PC-9 (cell line): ENCODE measurements at places on chromosomes 6 and 20. TPM values are rescaled to one million over a fixed set of nuclear protein-coding genes. Genes with fewer than 3 reads are reported as not detected.

PNLDC1 gene
- total RNA-seq = 0.20 TPM in 1 of 2 replicates, not detected in the other

SMOC2 gene
- total RNA-seq = not detected in 2 replicates

OR2J3 gene
- total RNA-seq = not detected in 2 replicates

TBC1D32 gene
- 12.0 and 14.0 TPM in 2 replicates for total RNA-seq

SHLD1 gene
- total RNA-seq = 4.8 and 5.9 TPM in 2 replicates

MUCL3 gene
- not detected in 2 replicates for total RNA-seq

GRCh38 chr20:21183722-21184121 is 57.8 kb downstream of the KIZ start:
- no peak for DNase-seq
- no peaks in the 10 kb centered on the region for H3K27me3 ChIP-seq
- H3K27ac ChIP-seq = peak overlapping the region; percentile 59
- no peak overlapping the region for H3K4me3 ChIP-seq
- no peaks in the 10 kb centered on the region for H3K36me3 ChIP-seq

- H3K36me3 ChIP-seq = peaks cover 3% of the 10 kb centered on the region; the same call in 1 of the 2 replicates
- DNase-seq = no peak
- no peak overlapping the region for H3K27ac ChIP-seq
- H3K4me1 ChIP-seq = no peaks in the 10 kb centered on the region
- H3K27me3 ChIP-seq = no peaks in the 10 kb centered on the region
Measured at GRCh38 chr6:97150932-97151331, 132.1 kb downstream of the MMS22L start.

DNA sequence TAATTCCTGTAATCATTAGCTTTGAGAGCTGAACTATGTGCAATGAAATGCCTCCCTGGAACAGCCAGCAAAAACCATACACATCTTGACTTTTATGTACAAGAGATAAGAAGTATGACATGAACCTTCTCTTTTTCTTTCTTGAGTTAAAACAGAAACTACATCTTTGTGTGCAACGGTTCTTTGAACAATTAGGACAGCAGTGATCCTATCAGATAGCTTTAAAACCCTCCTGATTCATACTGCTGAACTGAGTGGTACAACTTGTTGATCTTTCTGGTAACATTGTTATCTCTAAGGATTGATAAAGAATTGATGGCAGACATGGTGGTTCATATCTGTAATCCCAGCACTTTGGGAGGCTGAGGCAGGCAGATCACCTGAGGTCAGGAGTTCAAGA is 43.4 kb downstream of the TRAF3IP2 start:
- H3K36me3 ChIP-seq = peaks cover 34% of the 10 kb centered on the region
- DNase-seq = no peak
- no peak overlapping the region for H3K4me3 ChIP-seq
- no peaks in the 10 kb centered on the region for H3K27me3 ChIP-seq

GRCh38 chr20:23438661-23439060 is 824 bp upstream of the CSTL1 start:
- H3K4me3 ChIP-seq = no peak overlapping the region
- no peak overlapping the region for H3K27ac ChIP-seq
- no peaks in the 10 kb centered on the region for H3K27me3 ChIP-seq
- no peaks in the 10 kb centered on the region for H3K36me3 ChIP-seq
- no peak for DNase-seq

DNA sequence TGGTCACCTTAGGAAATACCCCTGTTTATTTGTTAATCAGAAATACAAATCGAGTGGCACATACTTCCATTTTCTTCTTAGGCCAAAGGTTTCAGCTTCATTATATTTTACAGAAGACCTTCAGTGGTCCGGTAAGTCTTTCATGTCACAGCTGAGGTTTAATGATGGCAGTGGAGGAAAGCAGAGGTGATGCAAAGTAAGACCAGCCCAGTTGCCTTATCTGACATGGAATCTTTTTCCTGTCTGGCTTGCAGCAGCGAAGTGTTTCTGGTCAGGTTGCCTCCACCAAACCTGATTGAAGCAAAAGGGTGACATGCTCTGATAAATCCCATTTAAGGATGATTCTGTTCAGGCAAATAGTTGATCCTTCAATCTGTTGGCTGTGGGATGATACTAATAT is 100.0 kb downstream of the PRDM1 start:
- H3K4me1 ChIP-seq = no peaks in the 10 kb centered on the region
- no peak for DNase-seq
- no peak overlapping the region for H3K27ac ChIP-seq
- peaks cover 12% of the 10 kb centered on the region; the same call in 1 of the 2 replicates for H3K36me3 ChIP-seq
- H3K27me3 ChIP-seq = no peaks in the 10 kb centered on the region

- DNase-seq = no peak
- no peaks in the 10 kb centered on the region; the same call in 1 of the 2 replicates for H3K27me3 ChIP-seq
- no peaks in the 10 kb centered on the region for H3K36me3 ChIP-seq
Measured at GRCh38 chr6:39425346-39426072, 103.0 kb upstream of the KCNK16 start.

DNA sequence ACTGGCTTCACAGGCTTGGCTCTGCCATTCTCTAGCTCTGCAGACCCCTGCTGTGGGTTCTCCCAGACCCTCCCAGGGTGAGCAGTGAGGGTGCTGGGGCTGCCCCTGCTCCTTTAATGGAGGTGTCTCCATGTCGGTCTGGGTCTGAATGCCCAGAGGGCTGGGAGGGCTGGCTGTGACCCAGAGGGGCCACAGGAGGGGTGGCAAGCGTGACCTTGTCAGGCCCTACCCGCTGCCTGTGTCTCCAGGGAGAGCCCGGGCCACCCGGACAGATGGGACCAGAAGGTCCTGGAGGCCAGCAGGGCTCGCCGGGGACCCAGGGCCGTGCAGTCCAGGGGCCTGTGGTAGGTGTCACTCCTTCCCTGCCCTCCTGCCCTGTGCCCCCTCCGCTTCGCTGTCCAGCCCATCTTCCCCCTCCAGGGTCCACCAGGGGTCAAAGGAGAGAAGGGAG is 32.1 kb downstream of the COL20A1 start:
- no peak overlapping the region for H3K27ac ChIP-seq
- no peaks in the 10 kb centered on the region for H3K4me1 ChIP-seq
- no peak overlapping the region for H3K4me3 ChIP-seq
- H3K36me3 ChIP-seq = no peaks in the 10 kb centered on the region

DNA sequence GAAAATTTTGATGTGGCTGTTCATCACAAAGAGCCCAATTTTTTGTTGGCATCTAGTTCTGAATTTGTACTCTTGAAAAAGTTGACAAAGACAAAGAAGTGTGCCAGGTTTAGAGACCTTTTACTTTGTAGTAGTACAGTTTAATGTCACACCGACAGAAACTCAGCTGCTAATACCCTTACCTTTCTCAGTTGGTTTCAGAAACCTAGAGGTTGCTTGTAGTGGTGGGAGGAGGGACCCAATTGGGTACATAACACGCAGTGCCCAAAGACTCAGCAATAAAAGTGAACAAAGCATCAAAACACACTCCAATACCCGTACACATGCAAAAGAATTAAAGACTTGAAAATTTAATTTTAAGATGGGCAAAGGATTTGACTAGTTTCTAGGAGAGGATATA is 203.7 kb downstream of the CDKAL1 start:
- H3K27me3 ChIP-seq = no peaks in the 10 kb centered on the region
- H3K27ac ChIP-seq = no peak overlapping the region
- no peaks in the 10 kb centered on the region for H3K4me1 ChIP-seq
- H3K4me3 ChIP-seq = no peak overlapping the region
- DNase-seq = no peak

DNA sequence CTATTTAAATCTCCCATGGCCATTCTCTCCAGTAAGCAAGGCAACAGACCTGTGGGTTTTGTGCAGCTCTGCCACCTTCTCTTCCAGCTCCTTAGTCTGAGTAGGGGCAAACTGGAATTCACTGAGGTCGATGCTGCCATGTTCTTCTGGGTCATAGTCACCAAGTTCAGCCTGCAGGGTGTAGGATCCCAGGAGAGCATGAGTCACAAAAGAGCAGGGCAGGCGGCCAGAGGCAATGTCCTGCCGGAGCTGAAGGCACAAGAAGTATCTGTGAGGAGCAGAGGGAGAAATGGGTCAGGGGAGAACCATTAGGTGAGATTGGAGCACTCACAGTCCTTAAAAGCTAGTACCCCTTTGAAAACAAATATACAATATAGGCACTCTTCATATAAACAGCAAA is 73.7 kb downstream of the SMLR1 start:
- H3K36me3 ChIP-seq = no peaks in the 10 kb centered on the region
- H3K27ac ChIP-seq = no peak overlapping the region
- DNase-seq = no peak
- H3K4me1 ChIP-seq = no peaks in the 10 kb centered on the region
- no peak overlapping the region for H3K4me3 ChIP-seq

GRCh38 chr6:147441751-147442150 is 66.7 kb upstream of the SAMD5 start:
- H3K27me3 ChIP-seq = no peaks in the 10 kb centered on the region
- no peak overlapping the region for H3K27ac ChIP-seq
- no peak for DNase-seq
- H3K4me1 ChIP-seq = no peaks in the 10 kb centered on the region

GRCh38 chr6:112027942-112028674 is 25.8 kb upstream of the CCN6 start:
- DNase-seq = no peak
- H3K4me1 ChIP-seq = peaks cover 14% of the 10 kb centered on the region; the same call in 1 of the 2 replicates
- no peak overlapping the region for H3K27ac ChIP-seq
- H3K36me3 ChIP-seq = no peaks in the 10 kb centered on the region
- H3K27me3 ChIP-seq = no peaks in the 10 kb centered on the region

GRCh38 chr6:11263291-11263775 is 30.9 kb upstream of the NEDD9 start:
- H3K4me1 ChIP-seq = peaks cover 18% of the 10 kb centered on the region
- no peak overlapping the region for H3K27ac ChIP-seq
- H3K4me3 ChIP-seq = no peak overlapping the region
- H3K36me3 ChIP-seq = no peaks in the 10 kb centered on the region

DNA sequence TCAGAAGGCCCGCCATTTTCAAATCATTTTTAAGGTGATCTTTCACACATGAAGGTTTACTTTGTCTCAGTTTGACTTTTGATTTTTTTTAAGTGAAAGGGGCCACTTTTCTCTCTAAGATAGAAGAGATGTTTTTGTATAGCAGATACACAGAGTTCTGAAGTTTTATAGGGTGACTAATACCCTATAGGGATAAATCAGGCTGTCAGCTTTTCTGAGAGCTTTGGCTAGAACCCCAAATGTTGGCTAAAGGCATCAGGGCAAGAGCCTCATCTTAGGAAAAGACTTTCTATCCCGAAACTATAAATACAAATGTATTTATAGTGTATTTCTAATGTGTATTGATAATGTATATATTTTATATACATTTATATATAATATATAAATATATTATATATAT is 181.4 kb downstream of the TBX18 start:
- no peak for DNase-seq
- H3K4me3 ChIP-seq = no peak overlapping the region
- H3K36me3 ChIP-seq = no peaks in the 10 kb centered on the region
- no peaks in the 10 kb centered on the region for H3K27me3 ChIP-seq
- H3K27ac ChIP-seq = no peak overlapping the region
